GM04504 (cell line): ENCODE measurements at places on chromosomes 5 and 9.

DNA sequence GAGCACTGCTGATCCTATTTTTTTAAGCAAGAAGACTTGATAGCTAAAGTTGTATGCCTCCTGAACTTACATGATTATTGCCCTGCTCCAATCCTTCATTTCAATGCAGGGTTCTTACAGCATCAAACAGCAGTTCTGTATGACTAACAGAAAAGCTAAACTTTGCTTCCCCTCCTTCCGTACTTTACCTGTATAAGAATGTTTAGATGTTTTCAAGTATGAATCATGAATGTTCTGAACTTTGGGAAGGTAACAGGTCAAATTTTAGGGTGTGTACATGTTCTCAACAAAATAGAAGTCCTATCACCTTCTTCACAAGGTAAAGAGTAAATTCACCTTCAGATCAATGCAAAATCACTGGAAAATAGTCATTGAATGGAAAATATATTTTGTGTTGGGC is 972.6 kb upstream of the SEMA6A start:
- DNase-seq, result no peak

DNA sequence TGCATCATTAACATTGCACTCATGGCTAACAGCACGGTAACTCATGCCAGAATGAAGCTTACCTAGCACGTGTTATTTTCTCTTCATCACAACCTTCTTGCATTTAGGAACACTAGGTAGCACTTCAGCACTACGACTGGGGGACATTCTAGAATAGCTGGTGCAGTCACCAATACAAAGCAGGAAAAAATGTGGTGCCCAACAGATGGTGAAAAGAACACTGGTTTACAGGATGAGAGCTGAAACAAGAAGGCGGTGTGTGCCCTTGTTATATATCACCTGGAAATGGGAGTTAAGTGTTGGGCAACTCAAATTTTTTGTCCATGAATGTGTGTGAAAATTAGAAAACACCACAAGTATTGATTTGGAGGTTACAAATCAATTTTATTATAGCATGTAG is 30.0 kb downstream of the GALNT12 start:
- no peak for DNase-seq

DNA sequence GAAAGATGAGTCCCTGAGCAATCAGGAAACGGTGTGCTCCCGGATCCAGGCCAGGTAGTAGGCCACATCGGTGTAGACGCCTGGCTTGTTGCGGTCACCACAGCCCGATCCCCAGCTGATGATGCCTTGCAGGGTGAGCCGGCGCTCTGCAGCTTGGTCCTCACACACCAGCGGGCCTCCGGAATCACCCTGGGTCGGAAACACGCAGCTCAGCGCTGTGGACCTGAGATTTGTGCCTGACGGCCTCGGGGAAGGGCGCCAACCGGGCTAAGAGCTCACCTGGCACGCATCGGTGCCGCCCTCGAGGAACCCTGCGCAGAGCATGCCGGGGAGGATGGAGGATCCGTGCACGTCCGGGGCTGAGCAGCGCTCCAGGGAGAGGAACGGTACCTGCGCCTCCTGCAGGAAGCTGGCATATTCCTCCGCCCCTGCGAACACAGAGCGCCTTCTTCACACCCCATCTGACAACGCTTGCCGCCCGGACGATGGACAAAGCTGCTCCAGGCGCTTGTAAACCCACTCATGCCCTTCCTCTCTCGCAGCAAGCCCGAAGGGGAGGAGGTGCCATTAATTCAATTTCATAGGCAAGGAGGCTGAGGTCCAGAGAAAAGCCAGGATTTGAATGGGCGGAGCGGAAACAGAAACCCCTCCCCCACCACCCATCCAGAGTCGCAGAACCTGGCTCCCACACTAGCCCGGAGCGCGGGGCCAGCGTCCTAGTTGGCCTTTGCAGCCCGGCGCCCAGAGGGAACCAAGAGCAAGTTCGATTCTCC is 2.0 kb upstream of the PFN3 start:
- DNase-seq, result no peak

GRCh38 chr5:96337048-96337781 is 95.8 kb downstream of the PCSK1 start:
- DNase-seq, result no peak
